ENCODE measurements at places on chromosomes 7 and 10. TPM values are rescaled to one million over a fixed set of nuclear protein-coding genes. Genes with fewer than 3 reads are reported as not detected.

- no peaks in the 10 kb centered on the region for H3K27me3 ChIP-seq
- H3K36me3 ChIP-seq: no peaks in the 10 kb centered on the region
- H3K4me3 ChIP-seq: no peak overlapping the region
- H3K27ac ChIP-seq: no peak overlapping the region
- no peaks in the 10 kb centered on the region for H3K4me1 ChIP-seq
Observed at GRCh38 chr10:57657164-57657765, 610.4 kb downstream of the IPMK start.

OR2A5 gene
- not detected for total RNA-seq

- H3K4me1 ChIP-seq: no peaks in the 10 kb centered on the region
- no peak overlapping the region for H3K4me3 ChIP-seq
Observed at GRCh38 chr10:51217505-51217904, 143.2 kb downstream of the PRKG1 start.

- H3K4me1 ChIP-seq: no peaks in the 10 kb centered on the region
- no peak for DNase-seq
- H3K27ac ChIP-seq: no peak overlapping the region
- H3K4me3 ChIP-seq: no peak overlapping the region
Observed at GRCh38 chr7:84070770-84071169, 123.8 kb downstream of the SEMA3A start.

- no peaks in the 10 kb centered on the region for H3K36me3 ChIP-seq
- DNase-seq: no peak
- no peaks in the 10 kb centered on the region for H3K4me1 ChIP-seq
- no peak overlapping the region for H3K27ac ChIP-seq
- H3K27me3 ChIP-seq: no peaks in the 10 kb centered on the region
Observed at GRCh38 chr10:12357525-12358151, 8.3 kb downstream of the CAMK1D start.

PPP1R17 gene
- total RNA-seq: 7.9 TPM

PRKCQ gene
- total RNA-seq: not detected

DNA sequence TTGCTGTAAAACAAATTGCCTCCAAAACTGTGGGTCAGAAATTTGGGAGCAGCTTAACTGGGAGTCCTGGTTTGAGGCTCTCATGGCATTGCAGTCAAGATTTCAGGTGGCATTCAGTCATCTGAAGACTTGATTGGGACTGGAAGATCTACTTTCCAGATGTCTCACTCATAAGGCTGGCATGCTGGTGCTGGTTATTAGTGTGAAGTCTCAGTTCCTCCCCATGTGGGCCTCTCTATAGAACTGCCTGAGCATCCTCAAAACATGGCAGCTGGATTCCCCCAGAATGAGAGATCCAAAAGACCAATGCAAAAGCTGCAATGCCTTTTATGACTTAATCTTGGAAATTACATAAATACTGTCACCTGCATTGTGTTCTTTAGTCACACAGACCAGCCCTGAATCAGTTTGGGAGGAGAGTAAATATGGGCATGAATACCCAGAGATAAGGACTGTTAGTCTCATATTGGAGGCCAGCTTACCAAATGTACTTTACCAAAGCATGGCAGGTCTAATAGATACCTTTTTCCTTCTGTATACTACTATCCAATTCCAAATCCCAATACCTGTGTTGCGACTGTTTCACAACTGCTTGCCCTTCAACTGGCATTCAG lies 6.5 kb upstream of the HERPUD2 start:
- peak; percentile 40 for DNase-seq
- H3K4me1 ChIP-seq: no peaks in the 10 kb centered on the region
- H3K27me3 ChIP-seq: no peaks in the 10 kb centered on the region
- no peak overlapping the region for H3K4me3 ChIP-seq
- H3K36me3 ChIP-seq: no peaks in the 10 kb centered on the region

GBX1 gene
- total RNA-seq: not detected

DNA sequence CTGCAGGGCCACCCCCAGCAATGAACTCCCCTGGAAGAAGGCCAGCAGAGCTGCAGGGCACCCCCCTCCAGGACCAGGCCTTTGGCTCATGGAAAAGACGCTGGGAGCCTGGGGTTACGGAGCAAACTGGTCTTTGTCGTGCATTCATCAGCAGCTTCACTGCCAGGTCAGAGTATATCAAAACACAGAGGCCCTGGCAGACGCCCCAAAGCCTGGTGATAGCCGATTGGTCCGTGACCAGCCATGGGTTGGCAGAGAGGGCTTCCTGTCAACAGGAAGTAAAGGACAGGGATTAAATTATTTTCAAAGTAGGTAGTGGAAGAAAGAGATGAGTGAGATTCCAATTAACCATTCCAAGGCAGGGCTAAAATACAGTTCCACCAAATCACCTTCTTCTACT lies 9.0 kb downstream of the PRKAG2 start:
- H3K4me1 ChIP-seq: peaks cover 12% of the 10 kb centered on the region
- H3K4me3 ChIP-seq: no peak overlapping the region
- no peaks in the 10 kb centered on the region for H3K36me3 ChIP-seq
- no peak overlapping the region for H3K27ac ChIP-seq
- DNase-seq: no peak

GRCh38 chr10:119826771-119827170 lies 45.9 kb downstream of the MCMBP start:
- no peak overlapping the region for H3K27ac ChIP-seq
- no peaks in the 10 kb centered on the region for H3K4me1 ChIP-seq
- H3K4me3 ChIP-seq: no peak overlapping the region
- DNase-seq: no peak
- no peaks in the 10 kb centered on the region for H3K27me3 ChIP-seq

GRCh38 chr10:29023678-29024077 lies 265.2 kb upstream of the LYZL1 start:
- no peak overlapping the region for H3K4me3 ChIP-seq
- DNase-seq: no peak
- H3K27me3 ChIP-seq: no peaks in the 10 kb centered on the region
- no peak overlapping the region for H3K27ac ChIP-seq
- no peaks in the 10 kb centered on the region for H3K36me3 ChIP-seq

HERC4 gene
- total RNA-seq: 54.1 TPM

DNA sequence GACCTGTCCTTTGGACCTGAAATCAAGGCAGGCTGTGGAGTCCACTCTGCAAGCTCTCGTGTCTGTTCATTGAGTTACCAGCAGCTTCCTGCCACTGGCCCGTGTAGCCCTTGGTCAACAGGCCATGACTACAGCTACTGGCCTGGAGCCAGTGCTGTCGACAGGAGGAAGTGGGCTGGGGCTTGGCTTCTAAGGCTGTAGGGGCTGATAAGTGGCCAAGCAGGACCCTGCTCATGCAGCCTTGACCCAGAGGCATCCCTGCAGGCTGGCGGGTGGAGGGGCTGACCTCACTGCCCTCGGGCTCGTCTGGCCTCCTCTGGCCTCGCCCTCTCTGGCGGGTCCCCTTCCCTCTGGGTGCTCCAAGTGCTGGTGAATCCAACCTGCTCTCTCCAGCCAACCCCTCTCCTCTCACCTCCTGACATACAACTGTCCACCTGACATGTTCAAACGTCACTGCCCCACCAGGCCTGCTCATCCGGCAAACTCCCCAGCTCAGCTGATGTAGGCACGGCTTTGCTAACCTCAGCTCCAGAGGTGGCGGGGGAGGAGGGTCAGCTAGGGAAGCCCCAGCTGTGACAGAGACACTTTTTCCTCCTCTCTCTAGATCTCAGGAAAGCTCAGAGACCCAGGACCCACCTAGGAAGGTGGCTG lies 188.6 kb upstream of the LYZL2 start:
- no peaks in the 10 kb centered on the region for H3K4me1 ChIP-seq
- no peak overlapping the region for H3K27ac ChIP-seq
- no peaks in the 10 kb centered on the region for H3K27me3 ChIP-seq
- no peaks in the 10 kb centered on the region for H3K36me3 ChIP-seq

Data from Karpas-422 (cell line).